HT-29 (cell line): ENCODE measurements at places on chromosomes 1 and 21. TPM values are rescaled to one million over a fixed set of nuclear protein-coding genes. Genes with fewer than 3 reads are reported as not detected.

Gene FMO3
- total RNA-seq = not detected in 2 replicates

Gene CD247
- total RNA-seq = not detected in 2 replicates

Gene COL11A1
- not detected in 2 replicates for total RNA-seq

Gene WDR64
- total RNA-seq = not detected in 2 replicates

Gene NT5C1A
- not detected in 2 replicates for total RNA-seq

Gene EPHA8
- total RNA-seq = not detected in 2 replicates

Gene AVPR1B
- total RNA-seq = not detected in 2 replicates

Gene VPS13D
- 9.6 and 9.9 TPM in 2 replicates for total RNA-seq

Gene LRRC53
- total RNA-seq = 0.05 TPM in 1 of 2 replicates, not detected in the other

Gene FAM131C
- 0.34 and 0.43 TPM in 2 replicates for total RNA-seq

Gene CYP4A22
- total RNA-seq = not detected in 2 replicates
